Tibial nerve (tissue), 4 donors: ENCODE measurements at places on chromosomes 6 and 20. TPM values are rescaled to one million over a fixed set of nuclear protein-coding genes. Genes with fewer than 3 reads are reported as not detected.
A peak's percentile ranks its signal among the peaks of the same experiment; 100 is the strongest.

Gene KCNK16
- not detected for total RNA-seq

- no peaks in the 10 kb centered on the region for H3K4me1 ChIP-seq
- no peaks in the 10 kb centered on the region for H3K27me3 ChIP-seq
- no peak for DNase-seq
- H3K36me3 ChIP-seq, result no peaks in the 10 kb centered on the region
Measured at GRCh38 chr6:151553416-151554165, 59.8 kb downstream of the CCDC170 start.

DNA sequence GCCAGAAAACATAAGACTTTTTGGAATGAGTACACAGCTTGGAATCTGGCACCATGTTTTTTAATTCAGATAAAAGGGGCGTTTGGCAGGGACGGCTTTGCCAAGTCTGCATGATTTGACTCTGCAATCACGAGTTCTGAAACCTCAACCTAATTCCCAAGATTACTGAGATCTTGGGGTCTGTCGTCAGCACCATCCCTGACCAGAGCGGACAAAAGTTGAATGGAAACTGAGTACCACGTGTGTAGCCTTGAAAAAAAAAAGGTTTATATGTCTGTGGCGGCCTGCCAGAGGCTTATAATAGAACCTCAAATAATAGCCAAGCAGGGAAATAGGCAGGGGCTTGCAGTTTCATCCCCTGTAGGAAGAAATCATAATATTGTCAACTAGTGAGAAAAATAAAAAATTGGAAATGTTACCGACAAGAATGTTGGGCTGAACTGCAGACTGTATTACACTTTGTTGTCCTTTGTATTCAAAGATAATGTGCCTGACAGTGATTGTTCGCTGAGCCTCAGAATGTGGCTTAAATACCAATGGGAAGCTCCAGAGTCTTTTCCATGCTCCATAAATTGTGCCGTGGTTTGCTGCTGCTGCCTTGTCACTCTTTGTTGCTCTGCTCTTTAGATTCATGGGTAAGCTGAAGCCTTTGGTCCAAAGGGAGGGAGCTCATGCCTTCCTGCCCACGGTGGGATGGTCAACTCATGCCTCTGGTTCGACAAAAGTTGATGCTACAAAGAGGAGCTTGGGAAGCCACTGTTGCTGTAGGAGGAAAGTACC, 118.8 kb upstream of the ARID1B start:
- no peaks in the 10 kb centered on the region for H3K27me3 ChIP-seq
- H3K4me3 ChIP-seq, result no peak overlapping the region
- H3K4me1 ChIP-seq, result no peaks in the 10 kb centered on the region
- no peaks in the 10 kb centered on the region for H3K36me3 ChIP-seq
- no peak overlapping the region for H3K27ac ChIP-seq

Gene OXT
- not detected for total RNA-seq

Gene CNBD2
- total RNA-seq, result not detected

DNA sequence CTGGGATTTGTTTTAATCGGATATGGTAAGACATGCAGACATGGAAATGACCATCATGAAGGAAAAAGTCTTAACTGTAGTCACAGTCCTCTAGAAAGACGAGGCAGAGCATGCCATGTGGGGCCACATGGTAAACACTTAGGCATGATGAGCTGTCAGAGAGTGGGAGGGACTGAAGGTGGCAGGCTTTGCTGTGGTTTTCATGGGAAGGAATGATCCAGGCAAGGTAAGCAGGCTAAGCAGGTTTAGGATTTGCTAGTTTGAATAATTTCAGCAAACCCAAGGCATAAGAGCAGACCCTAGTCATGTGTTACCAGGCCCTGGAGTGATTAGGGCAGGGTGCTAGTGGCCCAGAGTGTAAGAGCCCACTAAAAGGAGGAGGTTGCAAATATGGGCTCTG, 47.2 kb upstream of the STMND1 start:
- no peaks in the 10 kb centered on the region for H3K27me3 ChIP-seq
- H3K4me1 ChIP-seq, result no peaks in the 10 kb centered on the region
- no peak overlapping the region for H3K27ac ChIP-seq
- no peak for DNase-seq
- H3K36me3 ChIP-seq, result no peaks in the 10 kb centered on the region

GRCh38 chr6:49499623-49500022, at the start of gene GLYATL3:
TSS of gene GLYATL3 (plus strand) at chr6:49499923. CDS start at chr6:49511991, 12,068 bp downstream.
- DNase-seq, result no peak
- H3K4me3 ChIP-seq, result no peak within 1 kb of the TSS
- no peaks in the 10 kb centered on the region for H3K36me3 ChIP-seq

DNA sequence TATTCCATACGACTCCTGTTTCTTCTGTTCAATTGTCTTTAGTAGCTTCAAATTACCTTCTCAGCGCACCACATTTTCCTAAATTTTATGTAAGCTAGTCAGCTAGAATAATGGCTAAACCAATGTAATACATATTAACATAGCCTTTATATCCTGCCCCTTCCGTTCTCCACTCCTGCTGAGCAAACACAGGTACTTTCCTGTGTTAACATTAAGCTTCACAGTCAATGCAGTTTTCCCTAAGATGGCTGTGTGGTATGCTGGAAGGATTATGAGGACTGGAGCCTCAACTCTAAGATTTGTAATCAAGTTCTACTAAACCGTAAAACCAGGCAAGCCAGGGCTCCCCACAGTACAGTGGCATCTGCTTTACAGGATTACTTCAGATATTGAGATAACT, 29.4 kb downstream of the HTR1B start:
- H3K27ac ChIP-seq, result no peak overlapping the region
- no peak overlapping the region for H3K4me3 ChIP-seq
- H3K4me1 ChIP-seq, result no peaks in the 10 kb centered on the region
- H3K27me3 ChIP-seq, result no peaks in the 10 kb centered on the region

Gene CPXM1
- 1.6 TPM for total RNA-seq

- no peaks in the 10 kb centered on the region for H3K36me3 ChIP-seq
- peak; percentile 70 for DNase-seq
Measured at GRCh38 chr6:160428069-160428430, 79.9 kb downstream of the SLC22A3 start.

- no peaks in the 10 kb centered on the region for H3K27me3 ChIP-seq
- H3K4me3 ChIP-seq, result no peak overlapping the region
- H3K36me3 ChIP-seq, result no peaks in the 10 kb centered on the region
- no peaks in the 10 kb centered on the region for H3K4me1 ChIP-seq
- H3K27ac ChIP-seq, result no peak overlapping the region
Measured at GRCh38 chr6:47650553-47651432, 47.6 kb upstream of the ADGRF4 start.

Gene NKAIN2
- 20.8 TPM for total RNA-seq
